ENCODE measurements at places on chromosomes 7 and 10.
A peak's percentile ranks its signal among the peaks of the same experiment; 100 is the strongest.

DNA sequence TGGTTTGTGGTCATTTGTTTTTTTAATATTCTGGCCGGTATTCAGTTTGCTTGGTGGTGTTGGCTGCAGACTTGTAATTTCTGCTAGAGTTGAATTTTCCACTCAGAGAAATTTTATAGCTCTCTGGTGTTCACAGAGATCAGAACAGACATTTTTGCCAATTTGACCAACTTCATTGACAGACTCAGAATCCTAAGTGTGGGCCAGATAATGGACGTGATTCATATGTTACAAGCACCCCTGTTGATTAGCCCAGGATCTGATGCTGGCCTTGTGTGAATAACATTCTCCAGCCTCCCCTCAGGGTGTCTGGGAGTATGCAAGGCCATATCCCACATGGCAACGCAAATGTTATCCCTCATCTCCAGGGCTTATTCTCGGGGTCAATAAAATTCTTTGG, 283.8 kb downstream of the C7orf25 start:
- DNase-seq: no peak

- DNase-seq: peak; percentile 27
Observed at GRCh38 chr7:29442146-29442545, 121.5 kb upstream of the PRR15 start.

DNA sequence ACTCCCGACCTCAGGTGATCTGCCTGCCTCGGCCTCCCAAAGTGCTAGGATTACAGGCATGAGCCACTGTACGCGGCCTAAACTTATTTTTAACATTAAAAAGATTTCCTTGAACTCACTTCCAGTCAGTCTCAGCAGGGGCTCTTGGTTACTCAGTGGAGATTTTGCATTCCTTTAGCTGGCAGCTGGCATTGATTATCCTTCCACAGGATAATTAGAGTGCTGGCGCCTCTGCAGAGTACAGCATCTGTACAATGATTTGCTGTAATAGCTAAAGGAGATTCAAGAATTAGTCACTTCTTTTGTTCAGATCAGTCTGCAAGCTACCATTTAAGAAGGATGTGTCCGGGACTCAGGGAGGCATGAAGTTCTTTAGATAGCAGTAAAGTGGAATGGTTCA, 125.0 kb upstream of the NPY start:
- no peak for DNase-seq

GRCh38 chr7:37201876-37202198, 246.8 kb downstream of the ELMO1 start:
- no peak for DNase-seq

DNA sequence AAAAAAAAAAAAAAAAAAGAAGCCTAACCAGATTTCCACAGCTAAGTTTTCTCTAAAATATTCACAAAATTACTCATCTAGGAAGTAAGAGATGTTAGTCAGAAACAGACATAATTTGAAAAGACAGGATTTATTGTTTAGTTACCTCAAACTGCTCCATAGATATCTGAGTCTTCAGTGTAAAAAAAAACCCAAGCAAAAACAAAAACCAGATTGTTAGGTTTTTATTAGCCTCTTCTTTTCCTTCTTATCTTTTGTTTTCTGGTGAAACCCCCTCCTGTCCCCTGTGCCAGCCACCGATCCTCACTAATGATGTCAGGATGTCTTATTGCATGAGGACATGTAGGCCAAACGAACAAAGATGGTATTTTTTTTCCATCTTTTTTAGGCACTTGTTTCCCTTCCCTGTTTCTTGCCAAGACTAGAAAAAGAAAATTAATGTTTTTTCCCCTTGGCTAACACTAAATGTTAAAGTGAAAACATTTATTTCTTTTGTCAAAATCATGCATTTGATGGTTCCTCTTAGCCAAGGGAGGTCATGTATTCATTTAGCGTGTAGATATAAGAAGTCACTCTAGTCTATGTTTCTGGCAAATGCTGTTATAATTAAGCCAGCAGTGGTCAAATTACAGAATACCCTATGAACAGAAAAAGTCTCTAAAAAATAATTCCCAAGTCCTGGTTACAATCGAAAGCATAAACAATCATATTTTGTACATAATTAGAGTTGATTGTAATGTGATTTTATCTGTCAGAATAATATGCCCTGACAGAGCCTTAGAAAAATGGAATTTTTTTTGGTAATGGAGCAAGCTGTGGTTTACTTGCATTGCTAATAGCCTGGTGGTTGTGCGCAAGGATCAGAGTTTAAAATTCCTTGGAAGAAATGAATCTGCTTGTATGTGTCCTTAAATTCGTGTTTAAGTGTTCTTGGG, 702.4 kb upstream of the FZD8 start:
- DNase-seq: peak; percentile 43

- DNase-seq: no peak
Observed at GRCh38 chr10:49139846-49140195, 6.0 kb upstream of the FAM170B start.

DNA sequence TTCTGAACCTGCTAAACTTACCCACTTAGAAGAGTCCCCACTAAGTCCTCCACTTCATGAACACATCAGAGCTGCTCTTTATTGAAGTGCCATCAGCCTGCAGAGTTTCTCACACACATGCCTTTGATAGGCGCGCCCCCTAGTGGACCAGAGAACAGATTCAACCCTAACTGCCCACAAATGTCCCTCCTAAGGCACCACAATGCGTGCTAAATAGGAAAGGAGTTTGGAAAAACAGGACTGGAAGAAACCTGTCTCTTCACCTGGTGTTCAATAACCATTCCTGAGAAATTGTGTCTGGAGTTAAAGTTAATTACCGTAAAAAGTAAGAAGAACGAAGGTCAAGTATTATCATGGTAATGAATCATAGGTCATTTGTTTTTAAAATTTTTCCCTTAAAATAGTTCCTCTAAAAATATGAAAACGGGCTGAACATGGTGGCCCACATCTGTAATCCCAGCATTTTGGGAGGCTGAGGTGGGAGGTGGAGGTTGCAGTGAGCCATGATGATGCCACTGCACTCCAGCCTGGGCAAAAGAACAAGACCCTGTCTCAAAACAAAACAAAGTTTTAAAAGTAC, 249.7 kb downstream of the ELMO1 start:
- DNase-seq: no peak

DNA sequence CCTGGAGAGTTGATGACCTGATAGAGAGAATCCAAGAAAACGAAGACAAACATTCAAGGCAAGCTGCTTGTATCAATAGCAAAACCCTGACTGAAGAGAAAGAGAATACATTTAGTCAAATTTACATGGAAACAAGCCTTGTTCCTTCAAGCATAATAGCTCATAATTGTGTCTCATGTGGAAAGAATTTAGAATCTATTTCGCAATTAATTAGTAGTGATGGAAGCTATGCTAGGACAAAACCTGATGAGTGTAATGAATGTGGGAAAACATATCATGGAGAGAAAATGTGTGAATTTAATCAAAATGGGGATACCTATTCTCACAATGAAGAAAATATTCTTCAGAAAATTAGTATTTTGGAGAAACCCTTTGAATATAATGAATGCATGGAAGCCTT, 18.0 kb downstream of the RBAK start:
- no peak for DNase-seq

DNA sequence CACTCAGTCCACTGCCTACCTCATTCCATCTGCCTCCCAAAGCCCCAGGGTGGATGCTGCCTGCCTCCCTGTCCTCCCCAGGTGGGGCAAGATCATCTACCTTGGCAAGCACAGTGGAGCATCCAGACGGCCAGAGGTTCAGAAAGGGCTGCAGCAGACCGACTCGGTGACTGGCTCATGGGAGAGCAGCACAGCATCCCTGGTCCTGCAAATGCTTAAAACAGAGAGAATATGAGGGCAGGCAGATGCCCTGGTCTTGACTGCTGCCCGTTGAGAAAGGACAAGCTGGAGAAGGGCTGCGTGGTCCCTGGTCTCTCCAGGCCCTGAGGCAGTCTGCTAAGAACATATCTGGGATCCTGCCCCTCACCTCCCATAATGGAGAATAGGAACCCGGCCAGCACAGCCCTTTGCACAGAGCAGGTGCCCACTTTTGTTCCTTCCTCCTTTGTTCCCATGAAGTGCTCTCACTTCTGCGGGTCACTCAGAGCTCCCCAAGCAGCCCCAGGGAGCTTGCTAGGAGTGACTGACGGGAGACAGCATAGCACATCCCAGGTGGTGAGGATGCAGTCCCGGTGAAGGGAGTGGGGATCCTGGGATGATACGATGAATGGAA, 1.4 kb downstream of the HPS1 start:
- no peak for DNase-seq

- peak; percentile 73 for DNase-seq
Observed at GRCh38 chr7:90596671-90597562, 796 bp downstream of the CDK14 start.

DNA sequence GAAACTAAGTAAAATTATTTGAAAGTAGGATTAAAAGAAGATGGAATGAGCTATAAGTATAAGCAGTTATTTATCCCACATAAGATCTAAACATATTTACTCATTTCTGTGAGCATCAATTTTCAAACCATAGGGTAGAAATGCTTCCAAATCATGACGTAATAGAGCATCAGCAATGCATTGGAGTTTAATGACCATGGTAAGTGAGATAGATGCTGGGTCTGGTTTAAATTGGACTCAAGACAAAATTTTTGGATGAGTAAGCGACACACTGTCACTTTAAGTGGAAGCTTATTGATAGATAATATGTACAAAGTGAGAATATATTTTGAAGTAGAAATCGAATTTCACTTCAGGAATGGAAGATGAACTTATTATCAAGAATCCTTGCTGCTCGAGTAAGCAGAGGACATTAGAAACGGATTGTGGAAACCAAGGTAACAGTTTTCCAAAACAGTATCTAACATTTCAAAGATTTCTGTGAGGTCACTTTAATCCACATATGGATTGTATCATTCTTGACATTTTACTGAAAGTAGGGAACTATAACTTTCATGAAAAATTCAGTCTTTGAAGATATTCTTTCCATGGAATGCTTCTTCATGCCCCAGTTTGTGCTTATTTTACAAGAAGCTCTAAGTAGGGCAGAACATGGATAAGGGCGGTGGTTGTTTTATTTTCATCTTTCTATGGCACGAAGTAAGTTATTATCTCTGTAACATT, 85.8 kb downstream of the AGMO start:
- no peak for DNase-seq

Measured in retina (tissue), 1 donor.